ENCODE measurements at places on chromosomes 1 and 21.

- peak; percentile 40 for DNase-seq
These were observed 28.6 kb downstream of the KAZN start for GRCh38 chr1:14626869-14627607.

DNA sequence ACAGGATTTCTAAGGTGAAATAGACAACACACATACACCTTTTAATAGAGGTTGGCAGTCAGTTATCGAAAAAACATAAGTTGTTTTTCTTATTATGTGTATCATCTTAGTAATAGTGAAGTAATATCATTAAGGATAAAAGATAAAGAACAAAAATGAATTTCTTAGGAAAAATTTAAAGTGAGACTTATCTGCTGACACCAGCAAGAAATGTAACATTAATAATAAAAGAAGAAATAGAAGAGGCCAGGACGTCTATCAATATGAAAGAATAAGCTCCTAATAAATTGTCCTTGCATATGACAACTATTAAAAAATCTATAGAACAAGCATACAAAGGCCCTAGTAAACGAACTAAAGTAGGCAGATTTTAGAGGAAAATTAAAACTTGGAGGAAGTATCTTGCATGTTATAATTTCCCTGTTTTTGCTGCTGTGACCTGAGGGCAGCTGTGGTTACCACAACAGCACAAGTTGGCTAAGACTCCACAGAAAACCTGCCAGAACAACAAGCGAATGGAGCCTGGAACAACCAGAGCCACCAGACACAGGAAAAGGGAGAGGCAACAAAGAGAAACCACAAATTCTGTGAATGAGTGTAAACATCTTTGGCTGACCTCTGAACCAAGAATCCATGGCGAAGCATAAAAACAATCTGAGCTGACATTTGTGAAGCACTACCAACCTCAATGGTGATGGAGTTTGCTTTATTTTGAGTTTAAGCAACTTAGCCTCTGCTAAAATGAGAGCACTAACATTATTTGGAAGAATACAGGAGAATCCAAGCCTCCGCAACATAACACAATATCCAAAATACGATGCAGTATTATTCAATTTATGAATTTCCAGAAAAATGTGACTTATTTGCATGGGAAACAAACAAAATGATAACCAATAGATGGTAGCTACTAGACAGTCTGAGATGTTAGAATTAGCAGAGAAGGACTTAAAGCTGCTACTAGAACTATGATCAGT, 207.5 kb downstream of the KCNT2 start:
- no peak for DNase-seq

GRCh38 chr1:93751377-93752250, 70.0 kb upstream of the BCAR3 start:
- no peak for DNase-seq

DNA sequence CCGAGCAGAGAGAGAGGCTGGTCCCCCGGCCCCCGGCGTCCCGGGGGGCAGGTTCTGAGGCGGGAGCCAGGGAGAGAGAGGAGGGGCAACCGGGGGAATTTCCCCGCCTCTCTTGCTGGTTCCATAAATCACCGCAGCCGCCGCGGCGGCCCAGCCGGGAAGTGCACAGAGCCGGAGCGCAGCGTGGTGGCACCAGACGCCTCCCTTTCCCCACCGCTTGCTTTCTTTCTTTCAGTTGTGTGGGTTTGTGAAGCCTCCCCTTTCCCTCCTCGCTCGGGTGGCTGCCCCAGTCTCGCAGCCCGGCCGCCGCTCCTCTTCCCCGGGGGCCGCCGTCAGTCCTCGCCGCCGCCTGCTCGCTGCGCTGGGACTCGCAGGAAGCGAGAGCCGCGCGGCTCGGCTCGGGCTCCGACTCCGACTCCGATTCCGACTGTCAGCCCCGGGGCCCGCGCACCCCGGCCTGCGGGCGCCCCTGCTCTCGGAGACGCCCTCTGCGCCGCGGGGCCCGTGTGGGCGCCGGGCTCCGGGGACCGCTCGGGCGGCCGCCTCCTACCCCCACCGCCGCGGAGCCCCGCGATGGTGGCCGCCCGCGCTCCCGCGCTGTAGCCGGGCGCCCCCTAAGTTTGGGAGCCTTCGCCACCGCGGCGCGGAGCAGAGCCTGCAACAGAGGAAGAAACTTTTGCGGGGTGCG, at the start of gene CACHD1:
TSS of gene CACHD1 (plus strand) at position 153 of the 688 bp plus-strand sequence. CDS start 616 bp downstream, outside the sequence.
- DNase-seq, result peak; percentile 71

- no peak for DNase-seq
These were observed 63.2 kb downstream of the PRKAB2 start for GRCh38 chr1:147109041-147109440.

DNA sequence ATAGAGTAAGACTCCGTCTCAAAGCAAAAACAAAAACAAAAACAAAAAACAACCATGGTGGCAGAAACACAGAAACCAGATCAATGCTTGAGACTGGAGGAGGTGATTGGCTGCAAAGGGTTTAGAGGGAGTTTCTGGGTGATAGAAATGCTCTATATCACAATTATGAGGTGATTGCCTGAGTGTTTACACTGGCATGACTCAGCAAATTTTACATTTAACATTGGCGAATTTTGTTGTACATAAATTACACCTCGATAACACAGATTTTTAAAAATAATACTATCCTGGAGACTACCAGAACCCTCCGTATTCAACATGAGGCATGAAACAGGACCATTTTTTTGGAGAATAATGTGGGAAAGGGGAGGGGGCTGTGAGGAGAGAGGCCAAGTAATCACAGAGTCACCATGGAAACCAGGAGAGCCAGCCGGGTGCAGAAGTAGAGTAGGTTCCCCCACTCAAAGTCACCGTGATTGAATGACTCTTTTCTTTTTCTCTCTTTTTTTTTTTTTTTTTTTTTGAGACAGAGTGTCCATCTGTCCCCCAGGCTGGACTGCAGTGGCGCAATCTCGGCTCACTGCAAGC, 24.3 kb downstream of the HEYL start:
- no peak for DNase-seq

- DNase-seq, result no peak
These were observed 59.7 kb downstream of the MATN1 start for GRCh38 chr1:30663596-30664091.

GRCh38 chr1:175173531-175173930, 19.0 kb downstream of the KIAA0040 start:
- no peak for DNase-seq

DNA sequence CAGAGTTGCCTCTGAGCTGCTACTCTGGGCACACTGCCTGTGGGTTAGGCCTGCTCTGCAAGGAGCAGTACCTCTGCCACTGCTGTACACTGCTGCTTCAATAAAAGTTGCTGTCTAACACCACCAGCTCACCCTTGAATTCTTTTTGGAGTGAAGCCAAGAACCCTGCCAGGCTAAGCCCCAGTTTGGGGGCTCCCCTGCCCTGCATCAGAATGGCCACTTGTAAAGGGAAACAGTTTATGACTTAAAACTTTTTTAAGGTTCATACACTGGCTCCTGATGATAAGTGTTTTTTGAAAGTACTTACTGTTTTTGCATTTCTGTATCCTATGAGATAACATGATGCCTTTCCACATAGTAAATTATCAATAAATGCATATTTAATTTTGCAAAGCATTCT, 310.0 kb downstream of the LMO4 start:
- DNase-seq, result no peak

GRCh38 chr1:195580988-195581387, 1027.3 kb downstream of the KCNT2 start:
- peak; percentile 34 for DNase-seq

DNA sequence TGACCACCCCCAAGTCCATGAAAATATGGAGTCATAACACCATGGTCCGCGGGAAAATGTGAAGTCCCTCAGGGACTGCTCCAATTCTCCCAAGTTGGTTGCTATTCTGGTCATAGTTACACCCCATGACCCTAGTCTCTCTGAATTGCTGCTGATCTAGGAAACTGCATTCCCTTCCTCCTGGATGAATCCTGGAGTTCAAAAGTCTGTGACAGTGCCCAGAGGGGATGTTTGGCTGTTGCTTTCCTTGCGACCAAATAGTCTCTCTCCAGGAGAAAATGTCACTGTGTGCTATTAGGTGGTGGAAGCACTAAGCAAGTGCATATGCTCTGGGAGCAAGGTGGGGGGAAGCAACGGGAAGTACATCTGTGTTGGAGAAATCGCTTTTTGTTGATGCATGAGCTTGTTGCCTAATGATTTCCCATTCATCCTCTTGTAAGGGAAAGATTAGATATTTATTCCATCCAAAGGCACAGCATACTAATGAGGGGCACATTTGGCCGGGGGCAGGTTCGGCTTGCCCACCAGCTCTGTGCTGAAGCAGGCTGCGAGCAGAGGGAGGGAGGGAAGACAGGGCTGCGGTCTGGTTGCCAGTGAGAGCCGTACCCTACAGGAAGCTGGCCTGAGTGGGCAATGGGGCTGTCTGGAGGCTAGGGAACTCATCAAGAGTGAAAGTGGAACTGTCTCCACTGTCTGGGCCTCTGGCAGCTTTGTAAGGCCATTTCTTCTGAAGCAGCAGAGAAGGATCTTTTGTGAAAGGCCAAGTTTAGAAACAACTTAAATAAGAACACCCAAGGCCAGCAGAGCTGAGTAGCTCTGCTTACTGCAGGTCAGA, 27.2 kb downstream of the SYT6 start:
- no peak for DNase-seq

DNA sequence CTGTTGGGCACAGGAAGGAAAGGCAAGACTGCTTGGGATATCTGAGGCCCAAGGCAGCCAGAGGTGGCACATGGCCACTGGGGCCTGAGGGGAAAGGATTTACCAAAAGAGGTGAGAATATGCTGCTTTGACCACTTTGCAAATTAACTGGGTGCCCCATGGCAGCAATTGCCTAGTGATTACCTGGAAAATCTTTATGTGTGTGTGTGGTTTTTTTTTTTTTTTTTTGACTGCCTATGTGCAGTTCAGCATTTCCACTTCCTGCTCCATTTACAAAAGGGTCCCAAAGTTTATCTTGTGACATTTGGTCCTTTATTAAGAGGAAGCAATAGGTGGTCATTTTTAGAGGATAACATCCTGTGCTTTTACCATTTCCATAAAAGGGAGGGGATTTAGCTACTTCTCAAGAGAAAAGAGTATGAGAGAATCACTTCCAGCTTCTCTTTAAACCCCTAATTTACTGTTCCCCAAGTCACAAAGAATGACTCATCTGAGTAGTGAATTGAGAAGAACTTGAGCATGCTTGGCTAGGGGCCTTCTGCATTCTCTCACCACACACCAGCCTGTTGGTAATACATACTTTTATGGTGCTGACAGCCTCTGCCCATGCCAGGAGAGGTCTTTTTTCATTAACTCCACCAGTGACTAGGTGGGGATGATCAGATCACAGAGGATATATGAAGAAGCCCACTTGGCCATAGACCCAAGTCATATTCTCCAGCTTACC, 52.1 kb downstream of the SYDE2 start:
- DNase-seq, result no peak

DNA sequence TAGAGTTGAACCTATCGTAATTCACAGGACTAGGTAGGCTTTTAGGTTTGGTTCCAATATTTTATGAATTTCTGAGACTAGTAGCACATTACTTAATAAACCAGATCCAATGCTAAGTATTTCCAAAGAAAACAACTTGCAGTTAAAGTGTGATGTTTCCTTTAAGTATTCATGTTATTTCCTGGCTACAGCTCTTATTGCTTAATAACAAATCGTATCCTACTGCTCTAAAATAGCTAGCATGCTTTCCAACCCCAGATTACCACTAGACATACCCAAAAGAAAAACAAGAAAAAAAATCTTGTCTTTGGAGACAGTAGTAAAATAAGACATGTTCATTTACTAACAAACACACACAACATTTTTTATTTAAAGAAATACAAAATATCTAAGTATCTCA, 898 bp downstream of the KRTAP27-1 start:
- DNase-seq, result peak; percentile 2

DNA sequence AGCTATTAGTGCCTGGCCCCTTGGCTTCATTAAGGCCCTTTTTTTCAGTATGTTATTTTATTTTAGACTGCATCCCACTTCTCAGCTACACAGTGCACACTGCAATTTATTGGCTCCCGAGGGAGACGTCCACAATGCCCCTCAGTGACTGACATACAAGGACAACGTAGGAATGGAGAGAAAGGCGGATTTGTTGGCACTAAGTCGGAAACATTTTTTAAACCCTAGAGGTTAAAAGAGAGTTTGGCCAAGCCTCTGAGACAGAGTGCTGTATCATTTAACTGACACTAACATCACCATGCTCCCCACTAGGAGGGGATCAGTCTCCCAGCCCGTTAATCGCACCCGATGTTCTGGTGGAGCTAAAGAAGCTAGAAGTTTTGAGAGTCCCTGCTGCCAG, 45.7 kb upstream of the FOXD3 start:
- no peak for DNase-seq

GRCh38 chr1:203537806-203538464, 44.0 kb downstream of the OPTC start:
- DNase-seq, result no peak

GRCh38 chr1:85376356-85376755, 88.6 kb downstream of the DDAH1 start:
- no peak for DNase-seq

GRCh38 chr21:45919593-45919992, 62.0 kb upstream of the COL6A1 start:
- no peak for DNase-seq

DNA sequence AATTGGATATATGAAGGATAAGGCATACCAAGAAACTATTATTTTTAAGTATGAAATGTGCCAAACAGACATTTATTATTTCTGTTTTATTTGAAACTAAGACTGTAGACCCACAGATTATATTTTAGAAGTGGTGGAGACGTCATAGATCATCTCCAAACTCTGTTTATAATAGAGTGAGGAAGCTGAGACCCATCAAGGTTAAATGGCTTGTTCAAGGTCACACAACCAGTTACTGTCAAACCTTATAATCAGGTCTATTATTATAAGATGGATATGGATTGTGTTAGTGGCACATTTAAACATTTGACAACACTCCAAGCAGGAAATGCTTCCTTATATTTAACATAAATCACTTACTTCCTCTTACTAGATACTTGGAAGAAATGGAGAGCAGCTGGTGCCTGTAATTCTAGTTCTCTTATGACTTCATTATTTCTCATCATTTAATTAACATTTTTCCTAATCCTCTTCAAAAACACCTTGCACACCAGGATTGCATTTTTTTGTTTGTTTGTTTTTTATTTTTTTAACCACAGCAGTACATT, 117.0 kb downstream of the NEK7 start:
- DNase-seq, result no peak

DNA sequence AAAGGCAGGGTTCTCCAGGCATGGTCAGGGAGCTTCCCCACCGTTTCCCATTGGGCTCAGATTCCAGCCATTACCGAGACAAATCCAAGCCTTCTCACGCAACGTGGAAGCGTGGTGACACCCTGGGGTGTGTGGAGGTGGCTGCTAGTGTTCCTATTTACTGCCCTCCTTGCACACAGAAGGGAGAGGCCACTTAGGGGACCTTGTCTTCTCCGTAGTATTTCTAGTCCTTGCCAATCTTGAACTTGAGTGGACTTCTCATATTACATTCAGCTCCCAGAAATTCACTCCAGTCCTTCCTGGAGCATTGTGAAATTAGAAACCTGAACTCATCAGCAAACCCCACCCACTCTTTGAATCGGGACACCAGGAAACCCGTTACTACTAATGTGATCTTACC, 131.6 kb downstream of the AJAP1 start:
- no peak for DNase-seq

DNA sequence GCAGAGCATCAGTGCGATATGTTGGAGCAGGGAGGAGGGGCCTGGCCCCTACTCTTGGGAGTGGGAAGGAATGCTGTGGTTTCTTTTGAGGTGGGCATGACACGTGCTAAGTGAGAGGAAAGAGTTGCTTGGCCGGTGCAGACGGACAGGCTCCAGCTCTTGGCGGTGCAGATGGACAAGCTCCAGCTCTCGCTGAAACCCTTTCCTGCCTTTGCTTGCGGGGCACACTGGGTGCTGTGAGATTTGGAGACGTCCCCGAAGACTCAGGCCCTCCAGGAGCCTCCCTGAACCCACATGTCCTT, 15.9 kb downstream of the PDXK start:
- DNase-seq, result no peak
